CD8-positive, alpha-beta memory T cell (primary cell): ENCODE measurements at places on chromosomes 11 and 22. TPM values are rescaled to one million over a fixed set of nuclear protein-coding genes. Genes with fewer than 3 reads are reported as not detected.

GRCh38 chr11:75597636-75598035 lies 35.6 kb downstream of the SERPINH1 start:
- DNase-seq: no peak

GRCh38 chr11:7538466-7539454 lies 25.0 kb downstream of the PPFIBP2 start:
- no peak for DNase-seq

Gene GRM5
- total RNA-seq: not detected

DNA sequence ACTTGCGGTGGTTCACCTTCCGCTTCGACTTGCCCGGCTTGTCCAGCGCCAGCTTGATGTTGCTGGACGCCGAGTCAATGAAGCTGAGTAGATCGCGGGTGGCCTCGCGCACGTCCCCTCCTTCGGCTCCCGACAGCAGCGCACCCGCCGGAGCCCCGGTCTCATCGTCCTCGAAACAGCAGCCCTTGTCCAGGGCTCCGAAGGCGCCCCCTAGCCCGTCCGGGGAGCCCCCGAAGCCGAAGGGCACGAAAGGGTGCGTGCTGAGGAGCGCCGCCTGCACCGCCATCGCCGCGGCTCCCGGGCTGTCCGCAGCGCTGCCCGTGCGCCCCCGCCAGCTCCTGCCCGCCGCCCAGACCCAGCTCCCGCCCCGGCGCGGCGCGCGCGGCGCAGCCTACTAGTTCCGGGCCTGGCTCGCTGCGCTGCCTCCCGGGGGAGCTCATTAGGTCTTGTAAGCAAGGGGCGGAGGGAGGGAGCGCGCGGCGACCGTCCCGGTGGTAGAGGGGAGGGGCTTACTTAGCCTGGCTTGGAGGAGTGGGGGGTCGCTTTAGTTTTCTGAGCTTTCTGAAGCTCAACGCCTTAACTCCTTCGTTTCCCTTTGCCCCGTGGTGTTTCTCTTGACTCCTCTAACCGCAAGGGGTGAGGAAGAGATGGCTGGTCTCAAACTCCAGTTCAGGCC lies at the start of gene FAM181B:
Gene FAM181B, minus strand, starts transcription at position 421 of the 676 bp plus-strand sequence. Its CDS starts 135 bp downstream, at position 286.
- DNase-seq: no peak

DNA sequence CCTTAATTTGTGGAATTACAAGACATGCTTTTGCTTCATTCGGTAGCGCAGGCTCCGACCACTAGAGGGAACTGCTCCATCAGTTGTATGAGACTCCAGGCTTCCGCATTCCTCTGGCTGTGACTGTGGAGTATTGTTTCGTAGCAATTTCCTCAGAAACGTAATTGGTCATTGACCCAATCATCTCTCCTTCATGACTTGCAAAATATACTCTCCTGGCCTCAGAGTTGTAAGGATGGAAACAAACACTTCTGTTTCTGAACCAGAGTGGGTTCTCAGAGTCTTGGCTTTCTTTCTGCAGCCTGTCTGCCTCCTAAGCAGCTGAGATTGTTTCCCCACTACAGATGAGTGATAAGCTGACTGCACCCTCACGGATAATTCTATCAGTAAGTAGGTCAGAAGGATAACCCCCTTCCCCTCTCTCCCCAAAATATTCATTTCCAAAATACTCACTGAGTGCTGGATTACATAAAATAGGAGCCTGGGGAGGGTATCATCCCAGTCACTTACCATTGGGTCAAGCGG lies 146.8 kb upstream of the ZC3H12C start:
- peak; percentile 1 for DNase-seq

DNA sequence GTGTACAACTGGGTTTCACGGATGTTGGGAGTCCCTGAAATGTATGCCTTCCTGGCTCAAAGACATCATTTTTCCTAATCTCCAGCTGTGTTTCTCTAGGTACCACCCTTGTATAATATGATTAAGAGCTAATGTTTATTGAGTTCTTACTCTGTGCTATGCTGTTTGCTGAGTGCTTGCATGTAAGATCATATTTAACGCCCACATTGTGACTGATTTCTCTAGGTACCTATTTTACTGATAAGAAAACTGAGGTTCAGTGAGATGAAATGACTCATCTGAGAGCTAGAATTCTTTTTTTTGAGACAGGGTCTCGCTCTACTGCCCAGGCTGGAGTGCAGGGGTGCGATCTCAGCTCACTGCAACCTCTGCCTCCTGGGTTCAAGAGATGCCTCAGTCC lies 42.6 kb downstream of the FAM227A start:
- DNase-seq: no peak

Gene BTG4
- total RNA-seq: not detected

DNA sequence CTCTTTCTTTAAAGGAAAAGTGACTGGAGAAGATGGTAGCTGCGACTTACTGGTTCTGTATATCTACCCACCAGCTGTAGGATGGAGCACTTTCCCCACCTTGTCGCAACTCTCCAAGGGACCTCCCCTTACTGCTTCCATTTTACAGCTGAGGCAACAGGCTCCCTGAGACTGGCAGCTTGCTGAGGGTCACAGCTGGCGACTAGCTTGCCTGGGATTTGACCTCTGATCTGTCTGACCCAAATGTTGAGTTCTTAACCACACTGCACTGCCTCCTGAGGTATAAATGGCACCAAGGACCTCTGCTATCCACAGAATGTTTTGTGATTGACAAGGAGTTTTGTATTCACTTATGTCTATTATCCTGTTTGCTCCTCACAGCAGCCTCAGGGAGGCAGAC lies 115.0 kb upstream of the NNMT start:
- DNase-seq: no peak

DNA sequence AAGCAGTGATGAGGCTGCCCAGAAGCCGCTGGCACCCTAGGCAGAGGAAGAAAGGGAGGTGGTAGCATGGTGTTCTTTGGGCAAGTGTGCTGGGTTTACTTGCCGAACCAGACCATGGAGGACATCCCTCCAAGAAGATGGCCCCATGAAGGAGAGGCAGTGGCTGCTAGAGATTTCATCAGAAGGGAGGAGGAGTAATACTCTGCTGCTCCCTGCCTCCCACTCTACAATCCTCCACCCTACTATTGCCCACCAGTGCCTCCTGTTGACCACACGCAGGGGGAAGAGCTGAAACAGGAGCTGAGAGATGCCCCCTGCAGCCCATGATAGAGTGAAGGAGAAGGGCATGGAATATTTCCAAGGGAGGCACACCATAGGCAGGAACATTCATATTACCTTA lies 51.0 kb upstream of the PRSS23 start:
- no peak for DNase-seq

DNA sequence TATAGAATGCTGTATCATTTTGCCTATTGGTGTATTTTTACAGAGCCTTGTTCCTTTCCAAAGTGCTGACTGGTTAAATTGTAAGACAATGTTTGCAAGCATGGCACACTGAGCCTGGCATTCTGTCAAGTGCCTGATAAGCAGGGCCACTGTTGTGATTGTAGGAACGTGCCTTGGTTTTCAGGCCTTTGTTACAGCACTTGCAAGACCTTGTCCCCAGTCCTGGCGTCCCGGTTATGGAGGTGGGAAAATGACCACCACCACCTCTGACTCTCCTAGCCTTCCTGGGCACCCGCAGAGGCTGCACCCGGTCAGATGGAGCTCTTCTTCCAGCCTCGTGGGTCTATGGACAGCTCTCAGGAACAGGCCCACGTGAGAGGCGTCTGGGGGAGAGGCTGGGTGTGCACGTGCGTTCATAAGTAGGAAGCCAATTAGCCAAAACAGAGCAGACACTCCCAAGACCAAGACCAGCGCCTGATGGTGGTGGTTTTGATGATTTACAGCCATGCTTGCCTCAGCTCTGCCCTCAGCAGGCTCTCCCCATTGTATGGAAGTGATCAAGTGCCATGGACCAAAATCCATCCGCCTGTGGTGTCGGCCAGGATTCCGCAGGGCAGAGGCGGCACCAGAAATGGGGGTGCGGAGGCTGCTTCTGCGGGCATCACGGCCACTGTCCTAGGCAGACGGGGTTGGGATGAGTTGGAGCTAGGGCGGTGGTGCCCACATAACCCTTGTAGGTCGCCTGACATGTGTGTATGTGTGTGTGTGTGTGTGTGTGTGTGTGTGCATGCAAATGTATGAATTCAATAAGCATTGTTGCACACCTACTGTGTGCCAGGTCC lies 89.8 kb downstream of the RTL6 start:
- peak; percentile 10 for DNase-seq

Gene DDTL
- total RNA-seq: not detected

Gene SPTBN2
- 0.81 TPM for total RNA-seq

GRCh38 chr11:85732965-85733364 lies 47.0 kb upstream of the CCDC89 start:
- no peak for DNase-seq

Gene LRRC56
- total RNA-seq: 1.8 TPM

DNA sequence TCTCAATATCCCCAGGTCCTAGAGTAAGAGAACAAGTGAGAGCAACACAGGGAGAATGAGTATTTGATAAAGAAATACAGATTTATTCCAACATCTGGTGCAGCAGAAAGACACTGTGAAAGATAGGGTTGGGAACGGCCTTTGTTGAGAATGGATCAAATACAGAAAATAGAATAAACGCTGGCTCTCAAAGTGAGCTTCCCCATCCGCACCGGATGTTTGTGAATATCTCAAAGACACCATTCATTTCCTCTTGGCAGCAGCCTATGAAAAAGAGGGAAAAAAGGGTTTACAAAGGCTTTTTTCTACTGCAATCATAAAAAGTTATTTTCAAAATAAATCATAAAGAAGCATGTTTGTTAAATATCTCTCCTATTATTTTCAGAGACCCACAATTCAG lies 279.3 kb downstream of the CASP12 start:
- no peak for DNase-seq

Gene DDX25
- total RNA-seq: not detected

DNA sequence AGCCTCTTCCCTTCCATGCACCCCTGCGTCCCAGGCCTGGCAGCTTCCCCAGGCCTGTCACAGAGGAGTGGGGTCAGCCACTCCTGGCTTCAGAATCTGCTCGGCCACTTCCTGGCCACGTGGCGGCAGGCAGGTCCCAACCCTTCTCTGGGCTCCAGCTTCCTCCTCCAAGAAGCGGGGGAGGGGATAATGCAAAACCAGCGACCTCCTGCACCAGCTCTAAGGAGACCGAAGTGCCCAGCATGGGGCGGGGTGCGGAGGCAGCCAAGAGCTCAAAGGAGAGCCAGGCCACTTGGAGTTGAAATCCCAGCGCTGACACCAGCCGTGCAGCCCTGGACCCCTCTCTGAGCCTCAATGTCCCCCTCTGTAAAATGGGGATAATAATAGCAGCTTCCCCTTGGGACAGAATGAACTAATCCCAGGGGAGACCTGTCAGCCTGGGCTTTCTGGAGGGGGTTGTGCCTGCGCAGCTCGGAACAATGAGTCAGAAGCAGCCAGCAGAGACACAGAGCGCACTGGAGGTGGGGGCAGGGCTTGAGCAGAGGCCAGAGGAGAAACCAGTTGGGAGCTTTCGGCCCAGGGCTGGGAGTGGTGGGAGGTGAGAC lies 22.8 kb upstream of the PICK1 start:
- no peak for DNase-seq

DNA sequence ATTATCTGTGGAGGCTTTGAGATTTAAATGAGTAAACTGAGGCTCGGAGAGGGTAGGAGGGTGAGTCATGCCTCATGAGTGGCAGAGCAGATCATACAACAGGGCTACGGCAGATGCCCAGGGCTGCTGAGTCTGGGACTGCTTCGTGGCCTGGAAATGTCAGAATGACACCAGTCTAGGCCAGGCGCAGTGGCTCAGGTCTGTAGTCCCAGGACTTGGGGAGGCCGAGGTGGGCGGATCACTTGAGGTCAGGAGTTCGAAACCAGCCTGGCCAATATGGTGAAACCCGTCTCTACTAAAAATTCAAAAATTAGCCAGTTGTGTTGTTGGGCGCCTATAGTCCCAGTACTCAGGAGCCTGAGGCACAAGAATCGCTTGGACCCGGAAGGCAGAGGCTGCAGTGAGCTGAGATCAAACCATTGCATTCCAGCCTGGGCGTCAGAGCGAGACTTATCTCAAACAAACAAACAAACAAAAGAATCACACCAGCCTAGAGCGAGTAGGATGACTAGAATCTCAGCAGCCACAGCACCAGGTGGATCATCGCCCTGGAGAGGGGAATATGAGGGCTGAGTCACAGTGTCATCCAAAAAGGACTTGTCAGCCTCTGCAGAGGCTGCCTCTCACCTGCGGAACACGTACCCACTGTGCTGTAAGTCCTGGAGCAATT lies 48.6 kb upstream of the ADA2 start:
- DNase-seq: no peak

GRCh38 chr11:124953753-124954589 lies at the start of gene CCDC15:
Gene CCDC15, plus strand, starts transcription at chr11:124954202. Its CDS starts 531 bp downstream, at chr11:124954733.
- peak; percentile 94 for DNase-seq

Gene GSTT2
- not detected for total RNA-seq

Gene RFPL3
- not detected for total RNA-seq

DNA sequence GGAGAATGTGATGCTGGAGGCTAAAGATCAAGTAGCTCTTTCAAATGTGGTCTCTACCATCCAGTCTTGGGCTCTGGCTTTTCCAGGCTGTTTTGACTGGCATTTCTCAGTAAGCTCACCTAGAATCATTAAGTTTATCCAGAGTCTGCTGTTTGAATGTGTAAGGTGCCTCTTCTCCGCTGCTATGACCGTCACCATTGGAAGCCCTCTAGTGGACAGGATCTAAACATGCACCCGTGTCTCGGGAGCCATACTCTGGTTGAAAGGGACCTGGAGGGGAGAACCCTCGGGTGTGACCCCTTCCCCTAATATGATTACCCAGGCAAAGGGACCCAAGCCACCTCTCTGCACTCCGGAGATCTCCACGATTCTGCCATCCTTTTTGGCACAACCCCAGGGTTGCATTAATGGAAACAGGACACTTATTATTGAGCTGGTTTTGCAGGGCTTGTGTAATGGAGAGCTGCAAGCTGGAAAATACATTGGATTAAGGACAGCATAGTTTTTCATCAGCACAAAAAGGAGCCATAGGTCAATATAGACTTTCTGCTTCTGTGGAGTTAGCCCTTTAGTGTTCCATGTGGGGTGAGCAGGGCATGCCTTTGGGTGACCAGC lies 191.0 kb upstream of the LARGE1 start:
- DNase-seq: no peak

Gene SERPING1
- total RNA-seq: not detected

Gene ZFPL1
- total RNA-seq: 33.5 TPM

- no peak for DNase-seq
These were observed 593.7 kb upstream of the LUZP2 start for GRCh38 chr11:23903044-23903704.
